ENCODE measurements at places on chromosomes 2 and 18. TPM values are rescaled to one million over a fixed set of nuclear protein-coding genes. Genes with fewer than 3 reads are reported as not detected.

DNA sequence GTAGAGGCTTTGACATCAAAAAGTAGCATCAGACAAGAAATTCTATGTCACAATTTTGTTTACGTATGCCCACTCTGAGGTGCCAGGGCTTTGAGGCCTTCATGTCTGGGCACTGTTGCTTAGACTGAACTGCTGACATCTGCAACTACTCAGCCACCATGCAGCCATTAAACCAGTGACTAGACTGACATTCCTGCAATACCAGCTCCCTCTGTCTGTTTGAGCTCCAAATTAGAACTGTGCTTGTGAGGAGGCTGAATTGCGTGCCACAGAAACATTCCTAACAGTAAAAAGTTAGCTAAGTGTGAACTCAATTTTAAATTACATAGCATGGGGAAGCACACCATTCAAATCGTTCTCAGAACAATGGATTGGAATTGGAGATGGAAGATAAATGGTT is 163.2 kb downstream of the INSIG2 start:
- DNase-seq: no peak

DNA sequence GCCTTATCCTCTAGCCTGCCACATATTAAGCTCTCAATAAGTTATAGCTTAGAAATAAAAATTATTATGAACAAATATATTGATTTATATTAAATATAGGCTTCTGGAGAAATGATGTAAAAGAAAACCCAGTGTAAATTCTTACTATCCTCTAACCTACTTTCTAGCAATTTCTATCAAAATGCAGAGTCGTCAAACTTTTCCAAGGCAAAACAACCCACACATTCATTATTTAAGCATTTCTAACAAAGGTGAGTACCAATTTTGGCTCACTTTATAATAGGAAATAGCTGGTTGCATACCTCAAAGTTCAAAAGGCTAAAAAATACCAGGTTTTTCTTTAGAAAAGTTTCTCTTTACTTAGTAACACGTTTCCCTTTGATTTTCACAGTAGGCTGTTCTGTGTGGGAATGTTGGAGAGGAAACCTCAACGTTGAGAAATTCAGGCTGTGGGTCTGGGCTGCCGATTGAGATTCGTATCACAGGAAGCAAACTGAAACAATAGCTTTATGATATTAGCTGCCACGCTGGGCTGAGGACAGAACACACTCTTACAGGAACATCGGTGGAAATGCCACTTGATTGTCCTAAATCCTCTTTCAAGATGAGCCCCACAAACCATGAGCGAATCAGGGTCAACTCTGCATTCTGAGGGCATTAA is 53.0 kb downstream of the EPAS1 start:
- no peak for DNase-seq

Gene POTEI
- not detected for total RNA-seq

Gene CHRNG
- not detected for total RNA-seq

GRCh38 chr2:71250935-71251334 is 24.0 kb upstream of the PAIP2B start:
- DNase-seq: no peak

- DNase-seq: no peak
These were observed 153.3 kb downstream of the PKP4 start for GRCh38 chr2:158610059-158610458.

GRCh38 chr2:74221091-74221490 is 22.7 kb downstream of the MTHFD2 start:
- DNase-seq: no peak

Gene MARCO
- total RNA-seq: 1.4 TPM

DNA sequence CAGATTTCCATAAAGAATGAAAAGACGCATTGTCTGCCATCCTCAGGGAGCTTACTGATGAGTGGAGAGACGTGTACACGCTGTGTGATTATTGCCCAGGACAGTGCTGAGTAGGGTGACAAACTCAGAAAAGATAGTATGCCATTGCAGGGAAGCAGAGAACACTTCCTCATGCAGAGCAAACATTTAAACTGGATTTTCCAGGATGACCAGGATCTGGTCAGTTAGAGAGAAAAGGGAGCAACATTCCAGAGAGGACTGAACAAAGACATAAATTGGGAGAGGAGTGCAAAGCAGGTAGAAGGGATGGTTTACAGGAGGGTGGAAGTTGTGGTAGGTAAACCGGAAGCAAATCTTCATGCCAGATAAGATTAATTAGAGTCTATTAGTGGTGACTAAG is 2.3 kb downstream of the SLC9A2 start:
- DNase-seq: no peak

- DNase-seq: no peak
These were observed 22.7 kb downstream of the RNF152 start for GRCh38 chr18:61870151-61870550.

GRCh38 chr2:54603357-54603756 is 120.1 kb upstream of the EML6 start:
- no peak for DNase-seq

Gene CDH19
- 8.2 TPM for total RNA-seq

DNA sequence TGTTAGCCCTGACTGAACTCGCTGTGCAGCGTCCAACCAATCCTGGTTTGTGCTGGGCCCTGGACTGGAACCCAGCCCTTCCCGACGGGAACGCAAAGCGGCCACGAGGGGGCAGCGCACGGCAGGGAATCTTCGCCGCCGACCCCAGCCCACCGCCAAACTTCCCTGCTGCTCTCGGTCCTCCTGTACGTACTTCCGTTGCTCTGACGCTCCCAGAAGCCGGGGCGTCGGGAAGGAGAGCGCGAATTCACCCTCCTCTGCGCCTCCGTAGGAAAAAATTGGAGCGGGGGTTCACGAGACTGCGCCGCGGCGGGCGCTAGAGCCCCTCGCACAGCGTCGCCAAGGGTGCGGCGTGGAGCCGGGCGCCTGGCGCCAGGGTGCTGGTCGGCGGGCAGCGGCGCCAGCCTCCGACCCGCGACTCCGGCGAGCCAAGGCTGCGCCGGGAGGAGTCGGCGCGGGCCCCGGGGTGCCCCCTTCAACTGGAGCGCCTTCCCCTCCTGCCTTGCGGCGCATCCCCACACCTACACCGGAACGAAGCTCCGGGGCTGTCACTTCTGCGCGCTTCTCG is 873 bp upstream of the SH3RF3 start:
- peak; percentile 96 for DNase-seq

- DNase-seq: peak; percentile 55
These were observed 51.7 kb downstream of the NOP58 start for GRCh38 chr2:202317080-202317857.

GRCh38 chr18:26406854-26407517 is 141.4 kb downstream of the KCTD1 start:
- DNase-seq: no peak

- DNase-seq: no peak
These were observed 101.2 kb upstream of the MAP4K4 start for GRCh38 chr2:101596333-101596732.

DNA sequence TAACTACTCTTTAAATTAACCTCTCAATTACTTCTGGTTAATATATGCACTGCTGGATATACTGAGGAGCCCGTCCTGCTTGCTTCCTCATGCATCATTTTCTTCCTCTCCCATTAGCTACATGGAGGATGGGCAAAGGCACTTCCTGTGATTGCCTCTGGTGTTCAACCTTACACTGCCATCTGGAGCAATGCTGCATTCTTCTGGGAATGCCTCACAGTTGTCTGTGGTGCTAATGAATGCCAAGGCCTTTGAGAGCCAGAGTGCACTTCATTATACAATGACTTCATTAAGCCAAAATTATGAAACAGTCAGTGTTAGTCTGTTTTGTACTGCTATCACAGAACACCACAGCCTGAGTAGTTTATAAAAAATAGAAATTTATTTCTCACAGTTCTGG is 134.8 kb upstream of the DOCK10 start:
- DNase-seq: no peak

DNA sequence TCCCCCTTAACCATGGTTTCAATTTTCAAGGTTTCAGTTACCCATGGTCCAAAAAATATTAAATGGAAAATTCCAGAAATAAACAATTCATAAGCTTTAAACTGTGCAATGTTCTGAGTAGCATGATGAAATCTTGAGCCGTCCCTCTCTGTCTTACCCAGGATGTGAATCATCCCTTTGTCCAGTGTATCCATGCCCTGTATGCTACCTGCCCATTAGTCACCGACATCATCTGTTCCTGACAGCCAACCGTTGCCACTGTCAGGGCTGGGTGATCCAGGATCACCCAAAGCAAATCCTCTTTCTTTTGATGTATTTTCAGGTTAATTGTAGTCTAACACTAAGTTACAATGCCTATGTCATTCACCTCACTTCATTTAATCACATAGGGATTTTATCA is 15.7 kb upstream of the OLA1 start:
- DNase-seq: no peak

- no peak for DNase-seq
These were observed 186.2 kb downstream of the MBD5 start for GRCh38 chr2:148207111-148207510.

Gene ACOXL
- not detected for total RNA-seq

Gene OTOS
- not detected for total RNA-seq

DNA sequence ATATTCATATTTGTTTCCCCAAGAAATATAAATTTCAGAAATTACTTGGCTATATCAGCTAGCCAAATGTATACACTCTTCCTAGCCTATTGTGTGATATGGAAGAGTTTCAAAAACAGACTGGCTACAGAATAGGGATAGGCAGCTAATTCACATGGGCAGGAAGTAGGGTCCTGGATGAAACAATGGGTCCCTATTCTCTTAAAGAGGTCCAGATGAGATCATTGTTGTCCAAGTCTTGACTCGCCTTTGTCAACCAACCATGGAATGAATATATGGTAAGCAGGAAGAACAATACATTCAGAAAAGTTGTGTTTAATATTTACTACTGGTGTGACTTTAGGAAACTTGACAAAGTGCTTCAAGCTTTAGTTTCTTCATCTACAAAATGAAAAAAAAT is 319.9 kb downstream of the NBAS start:
- no peak for DNase-seq

DNA sequence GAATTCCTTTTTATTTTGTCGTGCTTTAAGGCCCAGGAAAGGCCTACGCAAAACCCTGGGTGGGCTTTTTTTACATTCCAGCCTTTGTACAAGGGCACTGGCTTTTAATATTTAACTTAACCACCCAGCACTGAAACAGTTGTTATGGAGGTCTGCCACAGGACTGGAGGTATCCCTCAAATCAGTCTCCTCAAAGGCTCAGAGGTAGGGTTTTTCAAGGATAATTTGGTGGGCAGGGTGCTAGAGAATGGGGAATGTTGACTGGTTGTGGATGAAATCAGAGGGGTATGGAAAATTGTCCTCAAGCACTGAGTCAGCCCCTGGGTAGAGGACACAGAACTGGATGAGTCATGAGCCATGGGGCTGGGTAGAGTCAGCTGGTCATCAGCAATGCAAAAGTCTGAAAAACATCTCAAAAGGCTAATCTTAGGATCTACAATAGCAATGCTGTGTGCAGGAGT is 443.1 kb downstream of the THSD7B start:
- no peak for DNase-seq

- no peak for DNase-seq
These were observed 161.7 kb downstream of the INSIG2 start for GRCh38 chr2:118250001-118250400.

Gene MGAT4A
- 7.3 TPM for total RNA-seq

DNA sequence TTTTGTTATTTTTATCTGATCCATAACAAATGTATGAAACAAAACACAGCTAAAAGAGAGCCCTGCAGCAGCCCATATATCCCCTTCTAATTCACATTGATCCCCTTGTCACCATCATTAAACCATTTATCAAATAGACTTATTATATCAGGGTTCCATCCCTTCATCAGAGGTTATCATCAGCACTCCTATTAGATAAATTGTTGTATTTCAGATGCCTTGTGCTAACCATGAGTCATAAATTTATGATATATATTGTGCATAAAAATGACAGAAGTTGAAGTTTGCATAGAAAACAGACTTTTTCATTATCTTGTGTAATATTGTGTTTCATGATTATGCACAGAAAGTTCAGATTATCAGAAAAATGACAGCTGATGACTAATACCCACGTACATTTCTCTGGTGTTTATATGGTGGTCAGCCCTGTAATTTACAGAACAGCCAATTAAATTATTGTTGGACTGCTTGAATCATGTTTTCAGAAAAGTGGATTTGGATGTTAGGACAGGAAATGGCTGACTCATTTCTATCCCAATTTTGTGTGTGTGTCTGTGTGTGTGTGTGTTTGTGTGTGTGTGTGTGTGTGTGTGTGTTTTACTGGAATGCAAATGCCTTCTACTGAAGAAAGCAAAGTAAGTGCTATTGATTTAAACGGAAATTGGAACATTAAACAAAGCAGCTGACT is 80.9 kb downstream of the PPP1R1C start:
- DNase-seq: no peak

Gene B3GNT7
- total RNA-seq: 1.7 TPM

Gene COPS8
- 72.8 TPM for total RNA-seq

Gene SIGLEC15
- total RNA-seq: 0.27 TPM

- DNase-seq: no peak
These were observed 261.2 kb downstream of the STK39 start for GRCh38 chr2:167986223-167986622.

- no peak for DNase-seq
These were observed 601.1 kb downstream of the ARHGAP15 start for GRCh38 chr2:143730155-143730952.

- DNase-seq: no peak
These were observed 20.5 kb upstream of the MYCN start for GRCh38 chr2:15919716-15920434.

Gene CGREF1
- total RNA-seq: 0.46 TPM

- peak; percentile 83 for DNase-seq
These were observed 117.3 kb upstream of the SEC11C start for GRCh38 chr18:59022167-59022945.

DNA sequence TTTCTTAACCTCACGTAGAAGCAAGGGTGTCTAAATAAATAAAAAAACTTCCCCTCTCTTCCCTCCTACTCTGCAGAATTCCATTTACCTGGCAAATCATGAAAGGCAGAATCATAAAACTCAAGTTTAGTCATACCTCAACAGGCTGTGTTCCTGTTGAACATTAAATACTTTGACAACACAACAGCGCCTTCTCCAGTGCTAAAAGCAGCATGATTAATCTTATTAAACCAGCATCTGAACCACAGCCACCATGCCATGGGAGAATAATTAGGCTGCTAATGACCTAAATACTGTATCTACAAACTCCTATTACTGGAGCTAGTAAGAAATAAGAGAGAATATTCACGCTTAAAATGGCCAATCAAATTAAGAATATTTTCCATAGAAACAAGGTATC is 68.1 kb downstream of the CDH2 start:
- no peak for DNase-seq

Gene CPS1
- 5.1 TPM for total RNA-seq

Gene LIMS2
- total RNA-seq: 15.0 TPM

Gene HOXD8
- 2.4 TPM for total RNA-seq

- no peak for DNase-seq
These were observed 37.1 kb downstream of the CD28 start for GRCh38 chr2:203743441-203743981.

Gene ADCYAP1
- total RNA-seq: not detected

DNA sequence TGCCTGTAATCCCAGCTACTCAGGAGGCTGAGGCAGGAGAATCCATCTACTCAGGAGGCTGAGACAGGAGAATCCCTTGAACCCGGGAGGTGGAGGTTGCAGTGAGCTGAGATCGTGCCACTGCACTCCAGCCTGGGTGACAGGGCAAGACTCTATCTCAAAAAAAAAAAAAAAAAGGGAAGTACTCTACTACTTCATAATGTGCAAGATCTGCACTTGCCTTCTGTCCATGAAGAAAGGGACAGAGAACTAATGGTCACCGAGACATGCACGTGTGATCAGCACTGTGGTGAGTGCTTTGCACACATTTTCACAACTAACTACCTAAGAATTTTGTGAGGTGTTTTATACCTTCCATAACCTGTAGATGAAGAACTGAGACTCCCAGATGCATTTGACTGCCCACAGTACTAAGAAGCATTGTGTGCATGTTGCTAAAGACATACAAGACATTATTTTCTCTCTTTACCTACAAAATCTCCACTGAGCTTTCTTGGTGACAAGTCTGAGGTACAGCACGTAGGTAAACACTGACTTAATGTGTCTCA is 784.8 kb upstream of the ID2 start:
- DNase-seq: no peak

Measured in lower leg skin (tissue), 4 donors.